ENCODE measurements at places on chromosomes 5 and 9. TPM values are rescaled to one million over a fixed set of nuclear protein-coding genes. Genes with fewer than 3 reads are reported as not detected.

DNA sequence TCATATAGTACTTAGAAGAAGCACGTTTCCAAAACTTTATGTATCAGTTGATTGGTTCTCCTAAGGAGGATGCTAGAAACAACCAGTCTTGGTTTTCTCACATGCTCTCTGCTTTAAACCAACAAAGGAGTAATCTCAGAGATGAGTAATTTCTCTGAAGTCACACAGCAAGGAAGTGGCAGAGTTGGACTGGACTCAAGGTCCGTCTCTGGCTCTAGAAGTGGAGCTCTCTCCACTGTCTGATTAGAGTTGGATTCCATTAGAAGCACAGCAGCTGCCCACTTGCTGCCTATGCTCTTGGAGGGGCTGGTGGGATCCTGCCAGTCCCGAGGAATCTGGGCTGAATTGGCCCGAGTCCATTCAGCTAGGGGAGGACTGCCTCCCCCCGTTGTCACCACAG lies 21.0 kb downstream of the RALGPS1 start:
- no peak for DNase-seq

The ARAP3 gene
- total RNA-seq, result 4.1 TPM

The TYRP1 gene
- not detected for total RNA-seq

The FBP2 gene
- not detected for total RNA-seq

DNA sequence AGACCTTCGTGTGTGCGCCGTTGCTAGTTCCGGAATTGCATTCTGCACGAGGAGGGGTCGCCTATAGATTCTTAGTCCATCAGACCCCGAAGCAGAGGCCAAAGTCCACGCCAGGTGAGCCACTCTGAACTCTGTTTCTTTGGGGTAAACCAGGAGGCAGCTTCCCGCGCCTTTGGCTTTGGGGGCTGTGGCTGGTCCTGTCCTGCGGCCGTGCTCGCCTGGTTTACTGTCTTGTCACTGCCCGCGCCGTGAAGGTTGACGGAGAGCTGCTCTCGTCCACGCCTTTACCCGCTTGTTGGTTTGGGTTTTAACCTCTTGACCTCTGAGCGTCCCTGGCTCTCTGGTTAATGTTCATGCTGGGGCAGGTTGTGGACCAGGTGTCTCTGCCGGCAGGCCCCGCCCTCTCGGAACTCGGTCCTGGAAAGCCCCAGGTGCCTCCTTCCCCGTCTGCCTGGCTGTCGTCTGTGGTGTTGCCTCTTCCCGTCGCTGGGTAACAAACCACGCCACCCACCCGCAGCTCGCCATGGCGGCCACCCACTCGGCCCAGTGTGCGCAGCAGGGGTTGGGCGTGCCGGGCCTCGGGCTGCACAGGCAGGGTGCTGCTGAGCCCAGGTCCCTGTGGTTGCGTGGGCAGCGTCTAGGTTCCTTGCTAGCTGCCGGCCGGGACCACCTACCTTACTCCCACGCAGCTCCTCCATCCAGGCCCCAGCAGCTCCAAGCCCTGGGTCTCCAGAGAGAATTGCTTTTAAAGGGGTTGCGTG lies 44.6 kb upstream of the CACNA1B start:
- DNase-seq, result no peak

The PRRC2B gene
- 214 TPM for total RNA-seq

DNA sequence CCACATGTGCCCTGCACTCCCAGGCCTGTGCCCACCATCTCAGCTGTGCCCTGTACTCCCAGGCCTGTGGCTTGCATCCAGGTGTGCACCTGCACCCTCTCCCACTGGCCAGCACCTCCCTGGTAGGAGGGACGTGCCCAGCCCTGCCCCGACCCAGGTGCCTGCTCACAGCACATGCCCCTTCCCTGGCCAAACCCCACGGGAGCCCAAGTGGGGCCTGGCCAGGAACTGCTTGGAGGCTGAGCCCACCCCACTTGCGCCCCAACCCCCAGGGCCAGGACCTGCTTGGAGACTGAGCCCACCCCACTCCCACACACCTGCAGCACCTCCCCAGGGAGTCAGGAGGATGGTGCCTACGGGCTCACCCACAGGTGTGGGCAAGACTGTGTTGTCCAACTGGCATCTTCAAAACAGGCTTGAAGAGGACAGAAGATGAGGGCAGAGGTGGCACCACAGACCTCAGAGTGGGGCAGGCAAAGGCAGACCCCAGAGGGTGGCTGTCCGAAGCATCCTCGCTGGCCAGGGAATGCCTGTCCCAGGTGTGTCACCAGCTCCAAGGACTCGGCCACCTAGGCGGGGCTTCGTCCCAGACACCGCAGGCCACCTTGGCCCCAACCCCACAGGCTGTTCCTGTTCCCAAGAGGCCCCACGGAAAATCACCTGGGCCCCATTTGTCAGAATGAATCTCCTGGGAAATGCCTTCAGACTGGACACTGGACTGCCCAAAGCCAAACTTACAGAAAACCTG lies 10.8 kb downstream of the ZDHHC11B start:
- DNase-seq, result no peak

Measured in activated T-cell treated with anti-CD3 and anti-CD28 coated beads, Interleukin-2, amount 50 U/mL, for 72 hours (primary cell).